Stimulated activated CD4-positive, alpha-beta T cell treated with anti-CD3 and anti-CD28 coated beads, Interleukin-2, amount 100 ng/mL, for 48 hours (primary cell): ENCODE measurements at places on chromosomes 4 and X.

DNA sequence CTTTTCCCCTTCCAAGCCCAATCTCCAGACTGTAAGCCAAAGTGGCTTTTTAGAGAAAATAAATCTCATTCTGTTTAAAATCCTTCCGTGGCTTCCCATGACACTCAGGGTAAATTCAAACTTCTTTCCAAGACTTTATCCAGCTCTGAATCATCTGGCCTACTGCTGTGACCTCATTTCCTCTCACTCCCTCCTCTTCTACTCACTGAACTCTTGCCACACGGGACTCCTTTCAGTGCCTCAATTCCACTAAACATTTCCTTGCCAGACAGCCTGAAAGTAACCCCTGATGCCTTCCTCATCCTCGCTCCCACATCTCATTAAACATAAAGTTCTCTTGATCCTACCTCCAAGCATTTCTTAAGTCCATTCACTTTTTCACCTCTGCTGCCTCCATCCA, 27.8 kb upstream of the RNF128 start:
- DNase-seq, result no peak

- no peak for DNase-seq
Measured at GRCh38 chr4:165810726-165811125, 62.3 kb upstream of the TLL1 start.

DNA sequence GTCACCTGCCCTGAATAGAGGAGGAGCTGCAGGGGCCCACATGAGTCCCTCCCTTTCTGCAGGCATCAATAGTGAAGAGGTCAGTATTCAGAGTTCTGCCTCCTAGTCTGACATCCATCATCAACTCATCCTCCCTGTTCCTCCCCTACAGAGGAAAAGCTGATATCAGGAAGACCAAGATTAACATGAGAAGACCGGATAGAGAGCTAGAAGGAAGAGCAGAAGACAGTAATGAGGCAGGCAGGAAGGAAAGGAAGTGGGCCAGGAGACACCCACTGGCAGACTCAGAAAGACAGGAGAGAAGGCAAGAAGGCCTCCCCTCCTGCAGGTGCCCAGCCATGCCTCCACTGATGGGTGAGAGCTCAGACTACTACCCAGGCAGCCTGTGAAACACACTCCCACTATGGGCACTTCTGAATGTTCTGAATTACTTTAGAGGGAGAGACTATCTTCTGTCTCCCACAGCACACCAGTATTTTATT, 74.6 kb downstream of the CC2D2A start:
- DNase-seq, result no peak

- no peak for DNase-seq
Measured at GRCh38 chr4:76219299-76220055, 5.9 kb upstream of the SCARB2 start.

GRCh38 chr4:58962424-58962823, 1852.2 kb upstream of the IGFBP7 start:
- DNase-seq, result no peak

GRCh38 chrX:39678914-39679313, 418.8 kb downstream of the BCOR start:
- DNase-seq, result no peak

DNA sequence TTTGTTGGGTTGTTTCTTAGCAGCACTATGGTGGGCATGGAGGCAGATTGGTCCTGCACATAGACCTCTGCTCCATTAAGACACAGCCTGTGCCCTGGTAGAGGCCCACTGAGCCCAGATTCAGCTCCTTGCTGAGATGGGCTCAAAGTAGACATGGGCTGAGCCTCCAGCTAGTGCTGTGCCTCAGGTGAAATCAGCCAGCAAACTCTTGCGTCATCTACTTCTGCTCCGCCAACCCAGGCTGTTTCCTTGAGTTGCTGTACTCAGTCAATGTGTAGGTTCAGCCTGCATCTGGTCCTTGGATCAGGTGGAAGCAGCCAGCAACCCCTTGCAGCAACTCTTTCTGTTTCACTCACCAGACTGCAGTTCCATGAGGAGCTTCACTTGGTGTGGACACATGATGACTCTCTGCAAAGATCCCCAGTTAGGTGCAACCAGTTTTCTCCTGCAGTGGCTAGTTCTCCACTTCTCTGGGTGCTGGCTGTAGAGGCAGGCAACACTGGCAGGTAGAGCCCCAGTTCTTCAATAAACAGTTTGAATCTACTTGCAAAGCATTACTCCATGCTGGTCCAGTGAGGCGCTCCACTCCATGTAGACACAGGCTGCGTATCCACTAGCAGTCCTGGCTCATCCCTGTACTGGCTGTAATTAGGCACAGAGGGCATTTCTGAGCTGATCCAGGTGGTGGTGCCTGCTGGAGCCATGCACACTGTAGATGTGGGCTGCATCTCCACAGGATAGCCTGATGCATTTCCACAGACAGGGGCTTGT, 199.0 kb upstream of the MAMLD1 start:
- no peak for DNase-seq

GRCh38 chr4:53507671-53508286, 83.5 kb downstream of the LNX1 start:
- no peak for DNase-seq

- DNase-seq, result peak; percentile 28
Measured at GRCh38 chr4:107736924-107737448, 17.0 kb upstream of the PAPSS1 start.

GRCh38 chr4:120691536-120691935, 231.0 kb downstream of the PRDM5 start:
- DNase-seq, result no peak

GRCh38 chr4:46196086-46196485, 72.2 kb upstream of the GABRG1 start:
- no peak for DNase-seq

DNA sequence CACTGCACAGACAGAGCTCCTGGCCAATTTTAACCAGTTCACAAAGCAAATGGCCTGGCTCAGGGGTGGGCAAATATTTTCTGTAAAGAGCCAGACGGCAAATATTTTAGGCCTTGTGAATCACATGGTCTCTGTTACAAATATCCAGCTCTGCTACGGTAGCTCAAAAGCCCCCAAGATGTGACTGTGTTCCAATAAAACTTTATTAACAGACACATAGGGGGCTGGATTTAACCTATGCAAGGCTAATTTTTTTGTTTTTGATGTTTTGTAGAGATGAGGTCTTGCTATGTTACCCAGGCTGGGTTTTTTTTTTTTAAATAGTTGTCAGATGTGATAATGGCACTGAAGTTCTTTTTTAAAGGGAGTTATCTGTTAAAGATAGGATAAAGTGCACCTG, 65.4 kb downstream of the PRKX start:
- no peak for DNase-seq

GRCh38 chrX:46070421-46070820, 474.8 kb downstream of the ZNF674 start:
- no peak for DNase-seq

- no peak for DNase-seq
Measured at GRCh38 chr4:156111686-156112085, 158.0 kb upstream of the CTSO start.

GRCh38 chr4:157779081-157779480, 393.7 kb downstream of the GASK1B start:
- DNase-seq, result no peak

DNA sequence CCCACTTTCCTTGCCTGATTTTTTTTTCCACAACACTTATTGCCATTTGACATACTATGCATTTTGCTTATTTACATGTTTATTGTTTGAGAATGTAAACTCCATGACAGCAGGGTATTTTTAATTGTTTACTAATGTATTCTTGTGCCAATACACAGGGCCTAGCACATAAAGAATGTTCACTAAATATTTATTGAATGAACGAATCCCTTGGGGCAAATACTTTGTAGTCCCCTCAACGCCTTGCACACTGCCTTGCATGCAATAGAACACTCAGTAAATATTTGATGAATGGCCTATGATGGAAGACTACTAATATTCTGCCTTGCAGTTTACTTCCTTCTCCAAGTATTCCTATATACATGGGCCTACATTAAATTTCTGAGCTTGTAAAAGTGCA, 1.4 kb upstream of the PRPS1 start:
- DNase-seq, result no peak

- peak; percentile 14 for DNase-seq
Measured at GRCh38 chr4:14871676-14872430, 130.4 kb upstream of the CPEB2 start.

GRCh38 chr4:89617317-89617716, 219.6 kb downstream of the SNCA start:
- DNase-seq, result no peak

- no peak for DNase-seq
Measured at GRCh38 chr4:2295900-2296442, 34.1 kb upstream of the MXD4 start.

DNA sequence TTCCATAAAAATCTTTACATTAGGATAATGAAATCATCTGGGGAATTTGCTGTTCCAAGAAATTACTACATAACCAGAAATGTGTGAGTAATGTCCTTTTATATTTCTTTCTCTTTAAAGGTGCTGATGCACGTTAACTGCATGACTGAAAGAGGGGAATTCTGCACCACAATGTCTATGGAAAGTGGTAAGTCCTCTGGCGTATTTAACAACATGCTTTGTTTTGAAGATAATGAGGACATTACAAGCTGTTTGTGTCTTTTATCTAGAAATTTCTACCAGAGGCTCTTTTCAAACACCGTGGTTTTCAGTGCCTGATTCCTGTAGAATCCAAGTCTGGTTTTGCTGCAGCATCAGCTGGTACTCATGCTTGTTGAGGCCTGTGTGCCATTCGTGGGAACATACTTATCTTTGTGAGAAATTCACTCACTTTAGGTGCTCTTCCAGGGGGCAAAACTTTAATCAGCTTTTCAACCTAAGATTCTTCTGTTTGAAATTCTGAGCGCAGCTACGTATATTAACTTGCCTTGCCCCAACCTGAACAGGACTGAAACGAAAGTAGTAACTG, 257.2 kb downstream of the PDHA2 start:
- DNase-seq, result no peak

- no peak for DNase-seq
Measured at GRCh38 chrX:85365370-85365995, 14.0 kb downstream of the POF1B start.

DNA sequence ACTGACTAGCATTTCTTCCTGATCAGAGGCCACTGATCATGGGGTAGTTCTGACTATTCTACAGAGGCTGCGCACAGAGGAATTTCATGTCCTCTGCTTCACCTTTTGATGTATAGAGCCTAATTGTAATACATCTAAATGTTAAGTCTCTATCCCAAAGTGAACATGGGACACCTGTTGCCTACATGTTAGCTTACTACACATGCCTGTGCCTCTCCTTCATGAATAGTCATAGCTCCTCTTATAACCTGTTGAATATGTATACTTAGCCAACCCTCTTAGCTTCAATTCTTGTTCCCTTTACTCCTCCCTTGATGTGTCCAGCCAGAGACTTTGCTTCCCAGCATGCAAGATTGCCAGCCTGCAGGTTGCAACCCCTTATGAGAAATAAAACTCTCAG, 9.6 kb upstream of the THOC2 start:
- no peak for DNase-seq

GRCh38 chrX:2793752-2794151, 35.0 kb upstream of the GYG2 start:
- DNase-seq, result no peak

DNA sequence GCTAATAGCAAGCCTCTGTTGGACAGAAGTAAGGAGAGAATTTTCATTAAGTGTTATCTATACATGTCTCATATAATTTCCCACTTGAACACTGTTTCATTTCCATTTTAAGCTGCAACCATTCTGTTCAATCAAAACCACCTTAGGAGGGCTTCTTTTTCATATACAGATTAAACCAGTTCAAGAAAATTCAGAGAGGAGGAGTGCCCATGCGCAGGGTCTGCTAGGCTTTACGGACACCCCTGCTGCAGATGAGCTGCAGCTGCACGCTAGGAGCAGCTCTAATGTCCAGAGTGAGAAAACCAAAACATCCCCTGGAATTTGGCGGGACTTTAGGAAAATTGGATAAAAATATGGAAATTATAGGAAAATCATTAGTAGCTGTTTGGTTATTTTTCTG, 541.0 kb downstream of the SPRY1 start:
- DNase-seq, result no peak

DNA sequence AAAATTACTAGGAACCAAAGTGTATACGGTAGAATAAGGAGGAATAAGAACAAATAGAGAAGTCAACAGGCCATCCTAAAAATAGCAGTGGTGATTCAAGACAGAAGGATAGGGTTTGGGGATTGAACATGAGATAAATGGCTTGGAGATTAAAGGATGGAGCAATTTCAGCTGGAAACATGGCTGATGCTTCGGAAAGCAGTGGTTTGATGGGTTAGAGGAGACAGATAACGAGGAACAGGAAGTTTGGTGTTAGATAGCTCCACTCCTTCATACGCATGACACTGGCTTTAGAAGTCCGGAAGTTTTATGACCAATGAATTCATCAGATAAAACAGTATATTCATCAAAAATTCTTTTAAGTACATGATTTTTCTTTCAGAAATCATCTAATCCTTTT, 70.8 kb upstream of the GALNTL6 start:
- no peak for DNase-seq

DNA sequence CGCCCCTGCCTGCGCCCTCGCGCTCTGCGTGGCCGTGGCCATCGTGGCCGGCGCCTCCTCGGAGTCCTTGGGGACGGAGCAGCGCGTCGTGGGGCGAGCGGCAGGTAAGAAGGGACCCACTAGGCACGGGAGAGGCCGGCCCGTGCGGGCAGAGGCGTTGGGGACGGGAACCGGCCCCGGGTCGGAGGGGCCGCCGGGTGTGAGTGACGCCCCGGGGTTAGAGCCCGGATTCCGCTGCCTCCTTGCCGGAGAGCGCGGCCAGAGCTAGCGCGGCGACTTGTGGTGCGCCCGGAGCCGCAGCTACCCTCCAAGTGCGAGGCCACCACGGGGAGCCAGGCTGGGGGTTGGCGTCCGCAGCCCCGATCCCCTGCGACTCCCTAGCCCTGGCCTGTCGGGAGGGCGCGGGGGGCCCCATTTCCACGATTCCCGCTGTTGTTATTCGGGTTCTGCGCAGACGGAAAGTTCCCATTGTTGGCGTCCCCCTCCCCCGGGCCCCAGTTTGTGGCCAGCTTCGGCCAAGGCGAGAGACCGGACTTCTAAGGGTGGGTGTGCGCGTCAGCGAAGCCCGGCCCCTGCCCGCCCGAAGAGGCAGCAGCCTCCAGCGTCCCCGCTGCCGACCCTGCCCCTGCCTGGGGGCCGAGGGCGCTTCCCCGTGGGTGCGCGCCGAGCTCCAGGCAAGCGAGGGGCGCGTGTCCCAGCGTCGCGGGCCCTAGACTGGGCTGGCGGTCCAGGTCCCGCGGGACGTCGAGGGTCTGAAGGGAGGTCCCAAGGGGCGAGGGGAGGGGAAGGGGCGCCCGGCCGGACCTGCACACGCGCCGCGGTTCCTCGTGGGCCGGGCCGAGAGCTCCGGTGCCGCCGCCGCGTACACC, 1.1 kb downstream of the FGFR3 start:
- DNase-seq, result no peak

DNA sequence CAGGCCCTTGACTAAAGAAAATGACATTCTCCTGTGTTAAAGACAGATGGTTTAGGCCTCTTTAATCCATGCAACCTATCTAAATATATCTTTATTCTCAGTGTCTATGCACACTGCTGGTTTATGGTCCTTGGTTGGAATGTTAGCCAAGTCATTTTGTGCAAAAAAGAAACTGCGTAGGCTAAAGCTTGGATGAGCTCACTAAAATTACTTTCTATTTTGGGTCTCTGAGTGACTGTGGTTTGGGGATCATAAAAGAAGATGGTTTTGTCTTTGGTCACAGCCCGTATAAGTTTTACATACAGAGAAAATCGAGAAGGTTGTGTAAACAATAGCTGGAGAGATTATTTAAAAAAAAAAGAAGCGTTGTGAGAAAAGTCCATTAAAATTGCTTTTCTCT, 443.6 kb downstream of the UBE2NL start:
- no peak for DNase-seq
